B cell (primary cell): ENCODE measurements at places on chromosomes 7 and 10.

GRCh38 chr7:1761774-1762173 lies 91.7 kb downstream of the ELFN1 start:
- no peak for DNase-seq

- DNase-seq, result no peak
Observed at GRCh38 chr10:110353244-110354119, 48.8 kb upstream of the SMNDC1 start.

DNA sequence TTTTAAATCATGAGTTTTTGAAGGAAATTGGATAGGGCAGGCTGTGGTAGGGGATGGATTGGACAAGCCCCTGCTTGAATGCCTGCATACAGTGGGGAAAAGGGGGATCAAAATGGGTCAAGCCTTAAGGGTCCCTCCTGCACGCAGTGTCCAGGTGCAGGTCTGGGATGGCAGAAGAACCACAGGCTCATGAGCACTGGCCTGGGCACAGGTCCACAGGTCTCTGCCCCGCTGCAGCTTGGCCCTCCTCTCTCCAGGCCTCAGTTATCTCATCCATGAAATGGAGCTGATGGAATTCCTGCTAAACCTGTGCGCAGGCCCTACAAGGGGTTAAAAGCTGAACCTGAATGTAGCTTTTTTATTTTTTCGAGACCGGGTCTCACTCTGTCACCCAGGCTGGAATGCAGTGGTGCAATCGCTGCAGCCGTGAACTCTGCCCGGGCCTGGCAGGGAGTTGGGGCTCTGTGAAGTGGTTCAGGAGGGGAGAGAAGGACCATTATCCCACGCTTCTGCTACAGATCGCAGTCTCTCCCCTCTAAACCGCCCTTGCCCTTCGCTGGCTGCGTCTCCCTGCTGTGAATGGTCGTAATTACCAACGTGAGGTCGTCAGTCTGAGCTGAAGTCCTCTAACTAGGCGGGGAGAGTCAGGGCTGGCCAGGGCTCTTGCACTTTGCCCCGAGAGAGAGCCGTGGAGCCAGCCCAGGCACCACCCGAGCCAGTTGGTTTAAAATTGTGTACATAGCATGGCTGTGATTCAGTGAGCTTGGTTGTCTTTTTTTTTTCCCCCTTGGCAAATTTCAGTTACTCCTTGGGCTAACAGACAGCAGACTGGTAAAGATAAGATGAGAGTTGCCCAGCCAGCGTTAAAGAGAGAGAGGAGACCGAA lies 77.5 kb upstream of the GTF2I start:
- no peak for DNase-seq

DNA sequence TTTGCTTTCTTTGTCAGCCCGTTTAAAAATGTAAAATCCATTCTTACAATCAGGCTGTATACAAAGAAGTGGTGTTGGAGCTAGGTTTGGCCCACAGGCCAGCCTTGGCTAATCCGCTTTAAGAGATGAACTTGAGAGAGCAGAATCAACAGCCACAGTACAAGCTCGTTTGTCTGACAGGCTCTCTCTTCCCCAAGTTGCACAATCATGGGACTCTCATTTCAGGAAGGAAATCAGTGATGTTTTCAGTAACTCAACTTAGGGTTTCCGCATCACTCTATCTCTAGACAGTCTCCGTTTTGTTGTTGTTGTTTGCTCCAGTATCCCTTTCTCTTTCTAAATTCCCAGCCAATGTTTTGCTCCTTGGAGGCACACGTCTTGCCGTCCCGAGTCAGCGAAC lies 582.0 kb upstream of the MKI67 start:
- DNase-seq, result no peak

DNA sequence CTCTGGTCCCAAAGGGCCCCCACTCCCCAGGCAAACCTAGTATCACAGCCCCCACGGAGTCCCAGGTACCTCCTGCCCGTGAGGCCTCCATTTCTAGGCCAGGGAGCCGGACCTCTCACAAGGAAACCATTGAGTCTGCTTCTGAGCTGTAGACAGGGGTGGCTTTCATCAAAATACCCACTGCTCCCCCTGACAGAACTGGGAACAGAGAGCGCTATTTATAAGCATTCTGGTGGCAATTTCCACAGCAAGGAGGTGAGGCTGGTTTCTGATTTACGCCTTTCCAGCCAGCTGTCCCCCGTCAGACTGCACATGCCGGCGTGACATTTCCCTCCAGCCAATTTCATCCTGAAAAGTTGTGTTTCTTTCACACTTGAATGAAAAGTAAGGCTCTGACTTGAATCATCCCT lies 407.5 kb upstream of the PRKCQ start:
- DNase-seq, result no peak

GRCh38 chr7:6071406-6071805 lies 40.2 kb downstream of the ANKRD61 start:
- DNase-seq, result peak; percentile 71

DNA sequence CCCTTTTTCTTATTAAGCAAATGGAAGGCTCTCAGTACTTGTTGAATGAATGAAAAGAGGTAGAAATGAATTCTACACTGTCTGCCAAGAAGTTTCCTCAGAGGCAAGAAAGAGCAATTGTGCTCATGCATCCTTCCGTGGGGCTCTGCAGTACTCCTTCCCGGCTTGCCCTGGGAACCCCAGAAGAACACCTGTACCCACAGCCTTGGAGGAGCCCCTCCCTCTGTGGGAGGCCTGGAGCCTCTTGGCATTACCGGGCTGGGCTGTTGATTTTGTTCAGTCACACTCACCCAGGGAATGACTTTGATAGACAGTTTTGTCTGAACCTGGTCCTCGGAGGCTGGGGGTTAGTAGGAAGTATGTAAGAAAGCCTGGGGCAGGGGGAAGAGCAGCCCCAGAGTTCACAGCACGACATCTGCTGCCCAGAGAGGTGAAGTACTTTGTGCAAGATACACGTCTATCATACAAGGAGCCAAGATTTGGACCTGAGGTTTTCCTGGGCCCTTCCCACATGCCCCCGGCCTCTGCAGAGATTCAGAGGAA lies 134.8 kb upstream of the GDF10 start:
- peak; percentile 14 for DNase-seq

GRCh38 chr10:3676564-3676963 lies 108.4 kb downstream of the KLF6 start:
- no peak for DNase-seq

- no peak for DNase-seq
Observed at GRCh38 chr10:131573256-131573655, 261.7 kb upstream of the TCERG1L start.

- no peak for DNase-seq
Observed at GRCh38 chr10:111127081-111127848, 50.4 kb downstream of the ADRA2A start.

DNA sequence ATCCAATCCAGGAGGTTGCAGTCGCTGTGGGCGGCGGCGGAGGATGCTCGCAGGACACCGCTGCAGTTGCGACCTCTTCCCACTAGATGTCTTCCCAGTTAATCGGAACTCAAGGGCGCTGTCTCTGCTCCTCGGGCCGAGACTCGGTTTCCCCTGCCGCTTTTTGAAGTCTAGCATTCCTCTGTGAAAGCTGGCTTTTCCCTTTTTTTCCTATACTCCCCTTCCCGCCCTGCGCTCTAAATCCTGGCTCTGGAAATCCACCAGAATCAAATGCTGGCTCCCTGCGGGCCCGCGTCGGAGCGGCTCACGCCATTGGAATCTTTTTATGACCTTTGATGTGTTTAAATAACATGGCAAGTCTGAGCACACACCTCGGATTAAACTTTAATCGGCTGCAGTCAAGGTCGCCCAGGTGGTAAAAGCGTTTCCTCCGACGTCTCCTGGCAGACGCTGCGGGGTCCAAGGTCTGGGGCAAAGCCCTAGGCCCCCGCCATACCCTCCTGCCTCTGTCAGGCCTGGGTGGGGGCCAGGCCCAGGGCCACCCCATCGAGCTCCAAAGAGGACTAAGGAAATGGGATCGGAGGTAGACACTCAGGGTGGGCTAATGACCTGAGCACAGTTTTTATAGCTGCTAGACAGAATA lies 10.7 kb upstream of the HOXA13 start:
- peak; percentile 70 for DNase-seq

GRCh38 chr10:42690449-42691360 lies 52.3 kb upstream of the ZNF33B start:
- DNase-seq, result no peak

GRCh38 chr10:24091256-24091655 lies 117.7 kb upstream of the KIAA1217 start:
- DNase-seq, result no peak
